Colonic mucosa (tissue), 4 donors: ENCODE measurements at places on chromosomes 11 and 22.
A peak's percentile ranks its signal among the peaks of the same experiment; 100 is the strongest.

- H3K4me3 ChIP-seq, result no peak overlapping the region
- H3K27me3 ChIP-seq, result no peaks in the 10 kb centered on the region
- no peak for DNase-seq
Measured at GRCh38 chr11:128375961-128376360, 211.4 kb downstream of the ETS1 start.

GRCh38 chr11:12272821-12273617, 104.4 kb upstream of the PARVA start:
- no peaks in the 10 kb centered on the region for H3K27me3 ChIP-seq
- H3K4me1 ChIP-seq, result no peaks in the 10 kb centered on the region
- H3K36me3 ChIP-seq, result no peaks in the 10 kb centered on the region
- H3K4me3 ChIP-seq, result no peak overlapping the region
- no peak for DNase-seq

- H3K4me3 ChIP-seq, result no peak overlapping the region
- no peaks in the 10 kb centered on the region for H3K36me3 ChIP-seq
- H3K4me1 ChIP-seq, result no peaks in the 10 kb centered on the region
- no peaks in the 10 kb centered on the region for H3K27me3 ChIP-seq
- DNase-seq, result no peak
Measured at GRCh38 chr11:128328955-128329551, 258.3 kb downstream of the ETS1 start.

DNA sequence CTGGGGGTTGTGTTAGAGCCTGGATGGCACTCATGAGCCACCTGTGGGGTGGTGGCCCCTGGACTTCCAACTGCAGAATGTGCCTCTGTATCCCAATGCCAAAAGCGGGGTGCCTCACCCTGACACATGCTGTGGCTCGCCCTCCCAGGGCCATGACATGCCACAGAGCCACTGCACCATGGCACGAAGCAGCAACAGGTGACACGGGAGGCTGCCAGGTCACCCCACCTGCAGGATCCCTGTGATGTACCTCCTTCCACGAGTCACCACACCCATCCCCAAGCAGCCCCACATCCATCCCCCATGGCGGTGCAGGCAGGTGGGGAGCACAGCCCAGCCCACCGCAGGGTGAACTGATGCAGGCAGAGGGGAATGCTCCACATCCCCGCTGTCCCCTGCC, 14.8 kb downstream of the NECTIN1 start:
- DNase-seq, result no peak
- no peaks in the 10 kb centered on the region for H3K27me3 ChIP-seq
- peaks cover 3% of the 10 kb centered on the region for H3K4me1 ChIP-seq
- H3K4me3 ChIP-seq, result no peak overlapping the region

DNA sequence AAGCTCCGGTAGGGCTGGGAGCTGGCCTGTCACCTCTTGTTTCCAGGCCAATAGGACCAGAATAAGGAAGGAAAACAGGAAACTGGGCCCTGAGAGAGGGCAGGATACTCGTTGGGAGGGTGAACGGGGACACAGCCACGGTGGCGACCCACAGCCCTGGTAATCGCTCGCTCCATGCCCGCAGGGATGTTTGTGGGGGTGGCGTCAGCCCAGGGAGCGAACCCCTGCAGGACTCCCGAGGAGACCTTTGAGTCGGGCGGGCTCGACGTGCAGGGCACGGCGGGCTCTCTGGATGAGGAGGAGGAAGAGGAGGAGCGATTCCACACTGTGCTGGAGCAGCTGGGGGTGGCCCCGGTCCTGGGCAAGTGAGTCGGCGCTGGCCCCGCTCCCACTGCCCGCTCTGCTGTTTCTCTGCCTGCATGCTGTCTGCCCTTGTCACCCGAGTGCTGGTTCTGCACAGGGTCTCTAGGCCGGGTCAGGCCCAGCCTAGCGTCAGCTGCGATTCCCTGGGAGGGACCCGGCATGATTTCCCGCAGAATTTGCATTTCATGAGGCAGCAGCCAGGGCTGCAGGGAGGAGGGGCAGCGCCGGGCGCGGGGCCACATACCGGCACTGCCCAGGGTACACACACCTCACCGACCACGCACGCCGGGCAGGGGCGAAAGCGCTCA, 1.6 kb downstream of the CRACR2B start:
- H3K36me3 ChIP-seq, result peaks cover 5% of the 10 kb centered on the region
- peak; percentile 58 for DNase-seq

DNA sequence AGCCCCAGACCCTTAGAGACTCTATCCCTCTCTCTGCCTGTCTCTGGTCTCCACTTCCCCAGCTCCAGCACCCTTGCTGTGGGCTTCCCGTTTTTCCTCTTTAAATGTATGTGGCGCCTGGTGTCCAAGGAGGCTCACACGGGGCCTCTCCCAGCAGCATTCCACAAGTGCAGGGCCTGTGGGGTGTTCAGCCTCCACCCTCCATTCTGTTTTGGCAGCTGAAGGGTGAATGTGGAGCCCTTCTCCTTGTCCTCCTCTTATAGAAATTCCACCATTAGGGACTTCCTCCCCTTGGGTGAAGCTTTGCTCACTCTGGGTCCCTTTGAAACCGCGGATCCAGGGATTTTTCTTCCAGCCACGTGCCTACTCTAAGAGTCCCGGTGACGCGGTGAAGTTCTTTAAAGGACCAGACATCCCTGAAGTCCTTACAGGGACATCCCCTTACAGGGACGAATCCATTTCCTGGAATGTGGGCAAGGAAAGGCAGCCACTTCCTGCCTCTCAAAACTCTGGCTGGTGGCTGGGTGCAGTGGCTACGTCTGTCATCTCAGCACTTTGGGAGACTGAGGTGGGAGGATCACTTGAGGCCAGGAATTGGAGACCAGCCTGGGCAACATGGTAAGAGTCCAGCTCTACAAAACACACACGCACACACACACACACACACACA, 1.6 kb upstream of the TSPAN18 start:
- DNase-seq, result no peak
- H3K4me1 ChIP-seq, result no peaks in the 10 kb centered on the region
- no peak overlapping the region for H3K4me3 ChIP-seq
- no peaks in the 10 kb centered on the region for H3K36me3 ChIP-seq

DNA sequence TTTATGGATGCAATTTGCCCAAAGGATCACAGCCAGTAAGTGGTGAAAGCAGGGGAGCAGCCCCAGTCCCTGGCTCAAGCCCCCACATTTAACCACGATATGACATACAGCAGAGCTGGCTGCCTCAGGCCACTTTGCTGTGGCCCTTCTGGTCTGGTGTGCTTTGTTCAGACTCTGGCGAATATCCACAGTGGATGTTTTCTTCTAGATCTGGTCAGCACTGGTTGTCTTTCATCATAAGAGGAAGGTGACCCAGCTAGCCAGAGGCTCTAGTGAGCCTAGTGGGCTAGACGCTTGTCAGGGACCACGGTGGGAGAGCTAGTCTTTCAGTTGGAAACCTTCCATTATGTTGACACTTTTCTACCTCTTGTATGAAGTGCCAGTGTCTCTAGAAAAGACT, 42.5 kb downstream of the DGCR2 start:
- H3K36me3 ChIP-seq, result no peaks in the 10 kb centered on the region
- no peaks in the 10 kb centered on the region for H3K27me3 ChIP-seq
- no peak for DNase-seq
- H3K4me3 ChIP-seq, result no peak overlapping the region
- no peaks in the 10 kb centered on the region for H3K4me1 ChIP-seq

GRCh38 chr11:61875698-61876097, 15.6 kb downstream of the FADS3 start:
- no peak overlapping the region for H3K4me3 ChIP-seq
- H3K4me1 ChIP-seq, result no peaks in the 10 kb centered on the region
- DNase-seq, result no peak
- H3K27me3 ChIP-seq, result no peaks in the 10 kb centered on the region
- no peak overlapping the region for H3K27ac ChIP-seq
- no peaks in the 10 kb centered on the region for H3K36me3 ChIP-seq

GRCh38 chr11:9575260-9576240, 2.1 kb downstream of the WEE1 start:
- H3K4me3 ChIP-seq, result peak overlapping the region; percentile 72
- no peaks in the 10 kb centered on the region for H3K27me3 ChIP-seq
- H3K36me3 ChIP-seq, result no peaks in the 10 kb centered on the region
